Stimulated activated CD8-positive, alpha-beta memory T cell treated with anti-CD3 and anti-CD28 coated beads, Interleukin-15, amount 100 ng/mL, for 24 hours (primary cell): ENCODE measurements at places on chromosomes 2 and 18.

DNA sequence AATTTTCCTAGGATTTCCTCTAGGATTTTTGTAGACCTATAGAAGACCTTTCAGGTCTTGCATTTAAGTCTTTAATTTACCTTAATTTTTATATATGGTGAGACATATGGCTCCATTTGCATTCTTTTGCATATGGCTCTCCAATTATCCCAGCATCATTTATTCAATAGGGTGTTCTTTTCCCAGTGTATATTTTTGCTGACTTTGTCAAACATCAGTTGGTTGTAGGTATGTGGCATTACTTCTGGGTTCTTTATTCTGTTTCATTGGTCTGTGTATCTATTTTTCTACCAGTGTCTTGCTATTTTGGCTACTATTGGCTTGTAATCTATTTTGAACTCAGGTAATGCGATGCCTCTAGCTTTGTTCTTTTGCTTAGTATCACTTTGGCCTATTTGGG lies 239.8 kb upstream of the CNTNAP5 start:
- no peak for DNase-seq

- no peak for DNase-seq
Observed at GRCh38 chr2:216618785-216619184, 14.4 kb upstream of the IGFBP2 start.

GRCh38 chr18:27847412-27847811 lies 329.5 kb downstream of the CDH2 start:
- no peak for DNase-seq

DNA sequence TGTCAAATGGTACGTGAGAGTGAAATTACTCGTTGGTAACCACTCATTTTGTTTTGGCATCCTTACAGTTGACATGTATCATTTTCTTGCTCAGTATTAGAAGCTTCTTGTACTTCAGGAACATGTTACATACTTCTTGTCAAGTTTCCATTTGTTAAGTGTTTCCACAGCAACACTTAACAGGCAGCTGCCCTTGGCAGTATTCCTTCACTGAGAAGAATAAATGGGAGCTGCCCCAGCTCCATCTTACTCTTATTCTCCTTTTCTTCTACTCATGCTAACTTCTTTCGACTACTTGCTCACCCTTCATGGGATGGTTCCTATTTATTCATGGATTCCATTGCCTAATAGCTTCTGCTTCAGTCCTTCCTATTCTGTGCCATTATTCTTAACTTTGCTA lies 60.1 kb upstream of the TUBA3E start:
- no peak for DNase-seq
